Kidney epithelial cell (primary cell): ENCODE measurements at places on chromosomes 7 and 10.

DNA sequence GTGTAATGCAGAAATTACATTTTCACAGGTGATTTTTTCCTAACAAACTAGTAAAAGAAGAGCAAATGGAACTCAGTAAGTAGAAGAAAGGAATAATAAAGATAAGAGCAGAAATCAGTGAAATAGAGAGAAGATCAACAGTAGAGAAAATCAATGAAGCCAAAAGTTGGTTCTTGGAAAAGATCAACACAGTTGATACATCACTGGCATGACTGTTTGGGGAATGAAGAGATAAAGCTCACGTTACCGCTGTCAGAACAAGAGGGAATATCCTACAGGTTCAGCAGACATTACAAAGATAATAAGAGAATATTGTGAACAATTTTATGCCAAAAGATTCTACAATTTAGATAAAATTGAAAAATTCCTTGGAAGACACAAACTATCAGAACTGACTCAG is 146.4 kb downstream of the ACTR3B start:
- DNase-seq, result no peak

- no peak for DNase-seq
Measured at GRCh38 chr7:45682358-45682735, 108.2 kb downstream of the ADCY1 start.

DNA sequence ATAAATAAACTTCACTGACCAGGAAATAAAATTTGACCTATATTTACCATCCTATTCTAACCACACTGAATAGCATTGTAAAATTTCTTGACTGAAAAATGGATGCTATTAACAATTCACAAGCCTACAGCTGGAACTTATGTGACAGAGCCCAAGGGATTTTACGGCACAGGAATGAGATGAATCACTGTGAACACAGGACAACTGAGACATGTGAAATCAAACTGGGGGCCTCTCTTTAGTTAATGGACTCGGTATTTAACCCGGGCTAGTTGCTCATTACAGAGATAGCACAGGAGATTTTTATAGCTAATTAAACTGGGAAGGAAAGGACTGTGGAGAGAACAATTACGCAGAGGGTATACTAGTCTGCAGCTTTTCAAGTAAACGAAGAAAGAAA is 100.6 kb downstream of the MICU1 start:
- DNase-seq, result peak; percentile 23

GRCh38 chr7:12294701-12295100 is 83.6 kb downstream of the TMEM106B start:
- no peak for DNase-seq
